CD4-positive, alpha-beta T cell (primary cell): ENCODE measurements at places on chromosomes 2 and 18.

DNA sequence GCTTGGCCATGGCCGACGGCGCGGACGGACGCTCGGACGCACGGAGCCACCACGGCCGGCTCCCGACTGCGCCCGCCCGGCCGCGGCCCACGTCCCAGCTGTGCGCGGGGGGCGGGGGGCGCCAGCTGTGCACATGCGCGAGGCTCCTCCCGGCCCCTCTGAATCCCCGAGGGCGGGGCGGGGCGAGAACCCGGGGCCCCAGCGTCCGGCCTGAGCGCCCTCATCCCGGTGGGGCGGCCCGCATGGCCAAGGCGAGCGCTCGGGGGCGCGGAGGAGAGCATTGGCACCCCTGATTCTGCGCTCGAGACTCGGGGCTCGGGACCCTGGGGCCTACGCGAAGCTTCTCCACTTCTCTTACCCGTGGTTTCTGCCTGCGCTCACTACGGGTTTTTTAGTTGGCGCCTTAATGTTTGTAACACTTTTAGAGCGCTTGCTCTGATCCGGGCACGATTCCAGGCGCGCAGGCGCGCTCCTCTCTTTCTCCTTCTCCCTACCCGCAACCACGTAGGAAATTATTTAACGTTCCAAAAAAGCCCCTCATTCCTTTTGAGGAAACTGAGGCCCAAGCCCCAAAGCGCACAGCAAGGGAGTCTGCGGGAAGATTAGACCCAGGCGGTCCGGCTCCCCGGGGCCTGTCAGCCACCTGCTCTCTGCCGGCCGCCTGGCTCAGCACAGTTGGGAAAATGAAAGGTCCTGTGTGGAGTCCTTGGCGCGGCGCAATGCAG lies at the start of gene PXDN:
Gene PXDN (minus strand): TSS at position 70 of the 725 bp plus-strand sequence. CDS start 60 bp downstream, at position 10.
- DNase-seq, result no peak

GRCh38 chr2:9484533-9484932 lies 10.2 kb downstream of the IAH1 start:
- DNase-seq, result no peak

DNA sequence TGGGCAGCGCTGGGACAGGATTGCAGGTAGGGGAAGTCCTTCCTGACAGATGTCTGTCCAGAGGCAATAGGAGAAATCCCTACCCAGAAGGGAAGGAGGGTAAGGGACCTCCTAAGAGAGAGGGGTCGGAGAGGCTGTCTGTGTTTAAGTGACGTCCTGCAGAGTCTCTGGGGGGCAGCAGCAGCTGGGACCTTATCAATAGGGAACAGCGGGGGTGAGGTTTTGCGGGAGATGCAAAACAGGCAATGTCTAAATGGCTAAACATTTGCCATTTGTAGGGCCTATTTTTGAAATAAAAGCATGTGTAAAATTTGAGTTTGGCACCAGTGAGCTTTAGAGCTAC lies 108.7 kb upstream of the HS6ST1 start:
- no peak for DNase-seq

DNA sequence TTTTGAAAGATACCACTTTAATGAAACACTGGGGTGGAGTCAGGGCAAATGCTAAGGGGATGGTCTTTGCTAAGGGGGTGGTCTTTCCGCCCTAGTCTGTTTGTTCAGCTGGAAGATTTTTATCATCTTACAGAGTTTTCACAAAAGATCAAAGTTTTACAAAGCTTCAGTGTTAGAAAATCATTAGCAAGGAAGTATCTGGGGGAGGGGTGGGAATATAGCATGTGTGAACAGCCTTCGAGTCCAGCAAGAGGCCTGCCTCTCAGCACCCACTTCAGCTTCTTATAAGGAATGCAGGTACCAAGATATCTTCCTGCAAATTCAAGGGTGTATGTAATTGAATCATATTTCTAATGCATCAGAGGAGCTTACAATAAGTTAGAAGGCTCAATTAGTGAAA lies 112.9 kb downstream of the RAPGEF4 start:
- no peak for DNase-seq

DNA sequence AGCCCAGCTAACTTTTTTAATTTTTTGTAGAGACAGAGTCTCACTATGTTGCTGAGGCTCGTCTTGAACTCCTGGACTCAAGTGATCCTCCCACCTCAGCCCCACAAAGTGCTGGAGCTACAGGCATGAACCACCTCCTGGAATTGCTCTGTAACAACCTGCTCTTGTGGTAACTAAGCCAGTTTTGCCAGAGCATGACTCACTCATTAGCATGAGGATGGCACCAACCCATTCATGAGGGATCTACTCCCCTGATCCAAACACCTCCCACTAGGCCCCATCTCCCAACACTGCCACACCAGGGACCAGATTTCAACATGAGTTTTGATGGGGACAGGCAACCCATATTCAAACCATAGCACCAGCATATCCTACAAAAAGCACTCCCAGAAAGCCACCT lies 348.9 kb upstream of the RAB12 start:
- no peak for DNase-seq

- no peak for DNase-seq
Observed at GRCh38 chr2:149388120-149388816, 57.9 kb downstream of the LYPD6 start.

GRCh38 chr18:36128907-36129299 lies 237 bp downstream of the SLC39A6 start:
- peak; percentile 15 for DNase-seq

DNA sequence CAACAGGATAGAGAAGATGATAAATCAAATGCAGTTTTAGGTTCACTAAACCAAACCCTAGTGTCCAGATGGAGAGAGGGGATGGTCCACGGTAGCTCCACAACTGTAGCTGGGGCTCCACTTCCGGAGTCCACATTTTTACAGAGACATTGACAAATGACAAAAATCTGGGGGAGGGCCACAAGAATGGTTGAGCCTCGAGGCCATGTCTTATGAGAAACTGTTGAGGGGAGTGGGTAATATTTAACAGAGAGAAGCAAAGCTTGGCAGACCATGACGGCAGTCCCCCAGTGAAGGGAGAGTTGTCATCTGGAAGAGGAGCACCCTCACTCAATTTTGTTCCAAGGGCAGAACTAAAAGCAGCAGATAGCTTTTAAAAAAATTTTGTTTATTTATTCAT lies 17.6 kb upstream of the EPHA4 start:
- DNase-seq, result no peak

DNA sequence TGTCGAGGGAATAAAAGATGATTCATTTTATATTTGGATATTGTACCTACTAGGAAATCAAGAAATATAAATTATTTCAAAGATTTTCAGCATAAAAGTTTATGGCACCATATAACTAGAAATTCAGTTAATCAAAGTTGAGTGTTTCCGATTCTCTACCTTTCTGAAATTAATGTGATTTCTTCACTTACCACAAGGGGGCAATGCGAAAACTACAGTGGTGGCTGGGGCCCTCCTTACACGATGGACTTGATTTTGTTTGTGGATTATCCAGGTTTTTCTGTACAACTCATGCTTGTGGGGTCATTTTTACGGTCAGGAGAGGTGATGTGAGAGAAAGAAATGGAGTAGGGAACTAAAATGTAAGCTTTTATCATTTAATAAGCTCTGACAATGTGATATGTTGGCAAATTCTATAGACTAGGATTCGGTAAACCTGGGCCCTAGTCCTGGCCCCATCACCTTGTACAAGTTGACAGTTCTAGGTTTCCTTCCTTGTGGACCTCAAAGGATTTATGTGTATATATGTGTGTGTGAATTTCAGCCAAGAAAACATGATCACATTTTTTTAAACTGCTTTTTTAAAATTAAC lies 47.6 kb downstream of the G6PC2 start:
- DNase-seq, result peak; percentile 29

- DNase-seq, result no peak
Observed at GRCh38 chr2:236169151-236169721, 1.1 kb upstream of the GBX2 start.

GRCh38 chr2:144146876-144147275 lies 373.0 kb downstream of the ZEB2 start:
- DNase-seq, result no peak
